ENCODE measurements at places on chromosomes 11 and 22.

GRCh38 chr11:93850594-93851018, at the start of gene VSTM5:
Gene VSTM5 (minus strand): TSS chr11:93850618. CDS start chr11:93850502, 116 bp downstream.
- no peak for DNase-seq

GRCh38 chr11:113163291-113164030, 150.9 kb upstream of the TTC12 start:
- no peak for DNase-seq

- DNase-seq: no peak
Measured at GRCh38 chr11:128342511-128343134, 244.7 kb downstream of the ETS1 start.

DNA sequence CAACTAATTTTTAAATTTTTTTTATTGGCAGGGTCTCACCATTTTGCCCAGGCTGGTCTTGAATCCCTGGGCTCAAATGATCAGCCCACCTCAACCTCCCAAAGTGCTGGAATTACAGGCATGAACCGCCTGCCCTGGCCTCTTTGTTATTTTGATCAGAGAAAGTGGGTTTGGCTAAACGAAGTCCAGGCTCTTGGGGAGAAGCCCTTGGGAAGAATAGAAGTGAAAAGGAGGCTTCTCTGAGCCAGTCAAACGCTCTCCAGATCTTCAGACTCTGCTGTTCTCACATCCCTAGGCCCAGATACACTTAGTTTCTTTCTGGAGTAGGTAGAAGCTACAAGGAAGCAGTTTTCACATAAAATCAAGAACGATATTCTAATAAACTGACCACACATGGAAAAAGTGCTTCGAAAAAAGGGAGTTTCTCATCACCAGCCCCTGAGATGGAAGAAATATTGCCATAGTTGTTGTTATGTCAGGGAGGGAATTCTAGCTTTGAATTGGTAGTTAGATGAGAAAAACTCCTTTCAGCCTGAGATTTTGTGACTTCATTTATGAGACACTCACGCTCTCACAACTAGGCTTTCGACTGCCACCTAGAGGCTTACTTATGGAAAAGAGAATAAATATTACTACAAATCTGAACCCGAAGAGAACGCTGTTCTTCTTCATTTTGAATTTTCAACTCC, 41.7 kb upstream of the AQP11 start:
- no peak for DNase-seq

GRCh38 chr11:5258543-5259262, 4.1 kb upstream of the HBG2 start:
- no peak for DNase-seq

- DNase-seq: no peak
Measured at GRCh38 chr11:1706634-1707400, 9.8 kb downstream of the KRTAP5-6 start.

DNA sequence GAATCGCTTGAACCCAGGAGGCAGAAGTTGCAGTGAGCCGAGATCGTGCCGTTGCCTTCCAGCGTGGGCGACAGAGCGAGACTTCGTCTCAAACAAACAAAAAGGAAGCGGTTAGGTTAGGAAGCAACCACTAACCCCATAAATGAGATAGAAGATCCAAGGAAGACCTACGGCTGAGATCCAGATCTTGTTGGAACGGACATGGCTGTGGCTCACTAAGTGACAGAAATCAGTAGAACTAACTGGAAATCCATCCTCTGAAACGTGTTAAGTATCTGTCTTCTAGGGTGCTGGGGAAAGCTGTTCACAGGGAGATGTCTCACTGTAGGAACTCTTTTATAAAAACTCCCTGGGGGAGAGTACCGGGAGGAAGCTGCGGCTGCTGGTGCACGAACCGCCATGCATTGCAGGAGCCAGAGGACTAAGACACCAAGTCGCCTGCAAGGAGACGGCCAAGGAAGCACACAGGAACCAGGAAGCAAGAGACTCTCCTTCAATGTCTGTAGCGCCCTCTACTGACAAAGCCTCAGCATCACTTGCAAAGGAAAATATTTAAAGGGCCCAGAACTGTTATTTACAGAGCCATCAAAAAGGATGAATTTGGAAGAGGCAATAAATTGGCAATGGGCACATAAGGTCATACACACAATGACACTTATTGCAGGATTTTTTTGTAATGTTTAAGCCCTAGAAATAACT, 16.9 kb upstream of the SPTY2D1 start:
- DNase-seq: no peak
